ENCODE measurements at places on chromosomes 1 and 21.

DNA sequence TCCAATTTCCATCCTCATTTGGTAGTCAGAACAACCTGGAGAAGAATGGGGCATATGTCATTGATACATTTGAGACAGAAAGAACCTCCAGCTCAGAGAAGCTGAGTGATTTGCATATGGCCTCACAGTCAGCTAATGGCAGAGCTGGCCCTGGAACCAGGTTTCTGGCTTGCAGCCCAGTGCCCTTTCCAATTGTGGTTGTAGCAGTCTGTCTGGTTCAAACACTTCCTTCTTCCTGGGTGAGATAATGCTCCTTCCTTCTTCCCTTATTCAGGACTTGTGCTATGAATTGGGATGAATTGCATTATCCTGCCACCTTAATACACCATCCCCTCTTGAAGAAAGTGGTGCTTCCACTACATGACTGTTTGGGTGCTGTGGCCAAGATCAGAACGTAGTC lies 24.2 kb downstream of the SLC5A9 start:
- DNase-seq: no peak

GRCh38 chr1:26005434-26006105 lies 7.7 kb upstream of the PAFAH2 start:
- no peak for DNase-seq

DNA sequence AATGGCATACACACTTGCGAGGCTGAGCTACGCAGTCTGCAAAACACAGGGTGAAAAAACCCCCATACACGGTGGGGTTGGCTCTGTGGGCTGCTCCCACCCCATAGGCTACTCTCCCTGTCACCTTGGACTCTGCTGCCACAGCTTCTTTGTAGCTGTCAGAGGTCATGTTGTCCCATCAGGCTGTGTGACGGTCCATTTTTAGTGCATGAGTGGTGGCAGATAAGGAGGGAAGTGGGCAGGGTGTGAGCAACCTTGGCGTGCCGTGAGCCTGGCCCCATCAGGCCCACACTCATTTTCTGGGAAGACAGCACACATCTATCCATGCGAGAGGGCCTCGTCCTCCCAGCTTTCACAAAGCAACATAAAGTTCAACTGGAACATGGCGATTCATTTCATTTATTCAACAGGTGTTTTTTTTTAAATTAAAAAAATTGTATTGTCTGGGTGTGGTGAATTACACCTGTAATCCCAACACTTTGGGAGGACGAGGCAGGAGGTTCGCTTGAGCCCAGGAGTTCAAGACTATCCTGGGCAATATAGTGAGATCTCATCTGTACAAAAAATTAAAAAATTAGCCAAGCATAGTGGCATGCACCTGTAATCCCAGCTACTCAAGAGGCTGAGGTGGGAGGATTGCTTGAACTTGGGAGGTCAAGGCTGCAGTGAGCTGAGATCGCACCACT lies 9.5 kb downstream of the GPR137B start:
- DNase-seq: no peak

GRCh38 chr1:219757890-219758289 lies 145.0 kb upstream of the ZC3H11B start:
- DNase-seq: no peak

GRCh38 chr1:30834253-30834652 lies 74.3 kb downstream of the SDC3 start:
- no peak for DNase-seq

DNA sequence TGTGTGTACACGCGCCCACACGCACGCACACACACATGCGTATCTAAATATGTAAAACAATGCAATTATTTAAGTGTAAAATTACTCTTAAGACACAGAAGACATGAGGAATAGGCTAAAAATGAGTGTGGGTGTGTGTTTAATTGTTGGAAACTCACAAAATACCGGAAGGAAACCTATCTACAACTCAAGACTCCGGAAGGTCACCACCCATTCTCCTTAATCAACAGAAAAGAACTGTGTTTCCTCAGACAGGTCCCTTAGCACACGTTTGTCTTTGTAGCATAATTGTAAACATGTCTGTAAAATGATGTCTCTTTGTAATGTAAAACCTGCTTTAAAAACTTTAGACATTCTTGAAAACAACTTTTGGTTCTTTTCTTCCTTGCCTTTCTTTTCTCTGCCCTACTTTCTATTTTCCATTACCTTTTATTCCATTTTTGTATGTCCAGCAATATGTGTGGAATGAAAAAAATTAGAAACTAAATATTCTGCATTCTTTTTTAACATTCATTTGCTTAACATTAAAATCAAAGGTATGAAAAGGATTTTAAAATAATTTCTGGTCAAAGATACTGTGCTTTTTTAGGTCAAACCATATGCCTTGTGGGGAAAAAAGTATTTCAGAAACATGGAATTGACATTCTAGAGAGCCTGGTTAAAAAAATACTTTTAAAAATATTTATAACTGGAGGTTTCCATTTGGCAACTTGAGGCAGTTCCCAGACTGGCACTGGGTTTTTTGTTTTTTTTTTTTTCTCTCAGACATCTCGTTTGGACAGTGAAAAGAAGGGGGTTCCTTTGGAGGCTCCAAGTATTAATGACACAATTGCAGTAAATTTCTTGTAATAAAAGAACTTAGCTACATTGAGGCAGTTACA lies 46.2 kb downstream of the ATP5PF start:
- no peak for DNase-seq

DNA sequence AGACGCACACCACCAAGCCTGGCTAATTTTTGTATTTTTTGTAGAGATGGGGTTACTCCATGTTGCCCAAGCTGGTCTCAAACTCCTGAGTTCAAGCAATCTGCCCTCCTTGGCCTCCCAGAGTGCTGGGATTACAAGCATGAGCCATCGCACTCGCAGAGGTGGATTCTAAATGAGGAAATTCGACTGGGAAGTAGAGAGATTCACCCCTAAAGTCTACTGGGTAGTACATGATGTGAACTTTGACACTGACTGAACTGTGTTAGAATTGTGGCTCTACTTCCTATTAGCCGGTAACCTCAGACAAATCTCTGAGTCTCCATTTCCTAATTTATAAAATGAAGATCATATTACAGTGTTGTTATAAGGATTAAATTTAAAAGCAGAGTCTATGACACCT lies 276.0 kb upstream of the NR5A2 start:
- DNase-seq: no peak

GRCh38 chr1:244344001-244344400 lies 107.7 kb downstream of the ADSS2 start:
- DNase-seq: no peak

DNA sequence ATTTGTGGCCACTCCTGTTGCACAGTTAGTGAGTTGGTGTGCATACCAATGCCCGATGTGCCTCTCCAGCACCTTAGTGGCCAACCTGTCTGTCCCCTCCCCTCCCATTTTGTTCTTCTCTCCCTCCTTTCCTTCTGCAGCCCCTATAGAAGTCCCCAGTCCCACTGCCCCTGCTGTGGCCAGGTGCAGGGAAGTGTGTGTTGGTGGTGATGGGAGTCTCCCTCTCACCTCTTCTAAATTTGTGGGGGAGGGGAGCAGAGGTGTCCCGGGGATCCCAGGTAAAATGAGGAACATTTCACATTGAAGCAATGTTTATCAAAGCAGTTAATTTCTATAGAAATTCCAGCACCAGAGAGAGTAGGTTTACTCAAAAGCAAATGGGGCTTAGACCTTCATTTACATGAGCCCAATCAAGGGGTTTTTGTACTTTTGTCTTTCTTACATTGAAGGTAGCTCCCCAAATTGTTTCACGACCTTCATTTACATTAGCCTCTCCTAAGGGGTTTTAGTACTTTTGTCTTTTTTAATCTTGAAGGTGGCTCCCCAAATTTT lies 3.0 kb upstream of the C1orf21 start:
- no peak for DNase-seq
